Ammon's horn (tissue), 1 donor: ENCODE measurements at places on chromosomes 6 and 20.

DNA sequence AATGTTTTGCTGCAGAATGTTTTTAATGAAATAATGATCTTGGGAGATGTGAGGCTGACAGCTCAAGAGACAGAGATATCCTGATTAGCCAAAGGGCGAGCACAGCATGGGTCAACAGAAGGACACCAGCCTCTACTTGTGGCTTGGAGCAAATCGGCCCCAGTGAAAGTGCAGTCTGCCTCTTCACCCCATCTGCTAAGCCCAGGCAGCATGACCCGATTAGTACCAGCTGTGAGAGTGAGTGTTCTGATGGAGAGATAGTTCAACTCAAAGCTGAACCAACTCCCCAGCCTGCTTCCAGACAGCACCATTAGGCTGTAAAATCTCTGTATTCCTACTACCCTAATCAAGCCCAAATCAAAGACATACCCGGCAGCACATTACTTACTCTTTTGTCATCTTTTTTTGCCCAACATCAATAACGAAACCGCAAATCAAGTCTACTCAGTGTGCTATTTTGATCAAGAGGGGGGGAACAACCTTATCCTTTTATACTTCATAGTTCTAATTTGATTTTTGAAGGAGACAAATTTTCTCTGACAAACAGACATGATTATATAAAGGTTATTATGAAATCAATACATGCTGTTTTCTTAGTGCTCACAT lies 514.1 kb upstream of the NRSN1 start:
- DNase-seq = peak; percentile 23

- no peak for DNase-seq
Observed at GRCh38 chr20:53124075-53124551, 152.0 kb downstream of the TSHZ2 start.

DNA sequence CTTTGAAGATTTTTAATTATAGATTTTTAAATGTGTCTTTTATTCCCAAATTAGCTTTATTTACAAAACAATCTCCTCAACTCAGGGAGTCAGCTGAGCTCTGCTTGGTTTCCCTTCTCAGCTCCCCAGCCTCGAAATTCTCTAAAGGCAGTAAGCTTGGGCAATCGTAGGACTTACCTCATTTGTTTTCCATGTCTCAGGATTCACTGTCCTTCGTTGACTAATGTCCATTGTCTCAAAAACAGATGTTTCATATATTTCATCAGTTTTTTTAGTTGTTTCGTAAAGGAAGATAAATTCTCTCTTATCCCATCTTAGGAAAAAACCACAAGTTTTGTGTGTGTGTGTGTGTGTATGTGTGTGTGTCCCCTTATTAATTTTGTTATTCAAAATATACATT lies 102.2 kb upstream of the ADGRF1 start:
- DNase-seq = no peak

DNA sequence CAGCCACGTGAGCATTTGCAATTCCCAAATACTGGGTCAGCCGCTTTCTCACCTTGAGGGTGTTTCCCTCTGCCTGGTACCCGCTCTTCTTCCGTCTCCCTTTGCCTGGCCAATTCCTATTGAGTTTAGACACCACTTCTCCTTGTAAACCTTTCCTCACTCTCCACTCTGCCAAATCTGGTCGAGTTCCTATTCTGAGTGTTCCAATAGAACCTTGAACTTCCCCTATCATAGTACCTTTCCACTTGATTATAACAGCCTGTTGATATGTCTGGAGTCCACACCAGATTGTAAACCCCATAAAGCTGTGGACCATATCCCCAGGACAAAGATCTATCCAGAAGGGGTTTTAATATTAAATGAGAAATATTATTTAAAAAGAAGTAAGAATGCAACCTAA lies 36.0 kb upstream of the EDN1 start:
- DNase-seq = no peak

DNA sequence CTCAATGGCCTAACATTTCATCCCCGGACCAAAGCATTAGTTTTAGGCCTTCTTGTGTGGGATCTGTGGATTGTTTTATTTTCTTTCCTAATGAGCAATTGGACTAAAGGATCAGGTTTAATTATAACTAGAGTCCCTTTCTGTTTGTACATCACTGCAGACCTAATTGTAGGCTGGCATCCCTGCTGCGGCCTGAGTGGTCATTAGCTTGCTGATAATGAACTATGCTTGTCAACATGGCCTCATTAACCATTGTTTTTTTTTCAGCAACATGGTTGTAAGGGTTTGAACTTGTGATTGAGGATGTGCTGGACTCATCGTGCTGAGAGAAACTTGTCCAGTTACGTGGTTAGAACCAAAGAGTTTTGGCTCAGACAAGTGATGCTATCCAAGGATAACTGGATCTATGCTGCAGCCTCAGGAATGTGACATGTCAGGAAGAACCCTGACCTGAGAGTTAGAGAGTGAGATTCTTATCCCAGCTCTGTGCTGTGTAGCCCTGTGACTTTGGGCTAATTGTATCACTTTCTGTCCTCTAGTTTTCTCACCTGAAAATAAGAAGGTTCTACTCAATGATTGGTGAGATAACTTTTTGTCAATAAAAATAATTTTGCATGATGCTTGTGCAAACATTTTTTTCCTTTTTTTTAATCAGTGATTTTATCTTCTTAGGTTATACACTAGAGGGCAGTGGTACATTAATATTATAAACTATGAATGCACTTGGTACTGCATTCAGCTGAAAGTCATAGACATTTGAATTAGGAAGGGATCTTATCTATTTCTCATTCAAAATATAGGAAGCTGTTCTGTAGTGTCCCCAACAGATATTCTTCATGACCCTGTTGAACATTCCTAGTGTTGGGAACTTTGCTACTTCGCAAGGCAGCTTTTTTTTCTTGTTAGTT lies 140.9 kb downstream of the RNF144B start:
- no peak for DNase-seq

GRCh38 chr6:5012519-5012918 lies 8.7 kb upstream of the RPP40 start:
- DNase-seq = no peak

GRCh38 chr20:52593654-52594053 lies 378.5 kb upstream of the TSHZ2 start:
- no peak for DNase-seq

GRCh38 chr20:37381621-37382471 lies 35.9 kb downstream of the SRC start:
- no peak for DNase-seq

DNA sequence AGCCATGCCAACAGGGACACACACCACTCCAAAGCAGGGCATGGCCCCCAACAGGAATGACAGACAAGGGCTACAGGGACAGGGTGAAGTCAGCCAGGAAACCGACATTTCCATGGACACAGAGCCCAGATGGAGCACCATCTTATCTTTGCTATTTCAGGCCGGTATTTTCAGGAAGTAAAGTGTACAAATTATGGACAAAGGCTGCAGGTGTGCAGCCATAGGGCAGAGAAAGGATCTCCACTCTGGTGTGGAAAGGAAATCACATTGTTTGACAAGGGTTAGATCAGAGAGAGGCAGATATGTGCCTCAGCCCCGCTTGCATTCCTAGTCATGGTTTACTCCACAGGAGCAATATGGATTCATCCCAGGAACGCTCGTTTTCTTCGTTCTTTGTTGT lies 81.7 kb upstream of the SLC22A23 start:
- DNase-seq = no peak

- DNase-seq = no peak
Observed at GRCh38 chr6:126685182-126685581, 345.3 kb downstream of the CENPW start.

DNA sequence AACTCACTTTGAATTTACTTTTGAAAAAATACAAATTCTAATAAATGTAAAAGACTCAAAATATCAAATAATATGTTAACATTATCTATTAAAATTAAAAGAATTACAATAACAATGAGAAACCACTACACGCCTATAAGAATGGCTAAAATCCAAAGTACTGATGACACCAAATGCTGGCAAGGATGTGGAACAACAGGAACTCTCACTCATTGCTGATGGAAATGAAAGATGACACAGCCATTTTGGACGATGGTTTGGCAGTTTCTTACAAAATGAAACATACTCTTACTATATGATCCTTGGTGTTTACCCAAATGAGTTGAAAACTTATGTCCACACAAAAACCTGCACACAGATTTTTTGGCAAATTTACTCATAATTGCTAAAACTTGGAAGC lies 15.6 kb upstream of the STX11 start:
- DNase-seq = no peak

- DNase-seq = no peak
Observed at GRCh38 chr20:34127792-34128191, 15.7 kb upstream of the EIF2S2 start.

- DNase-seq = no peak
Observed at GRCh38 chr6:56497691-56498090, 145.0 kb downstream of the DST start.

GRCh38 chr20:10217721-10218410 lies 764 bp upstream of the SNAP25 start:
- peak; percentile 83 for DNase-seq

GRCh38 chr20:35866418-35867202 lies 87.7 kb downstream of the SCAND1 start:
- DNase-seq = no peak

GRCh38 chr20:4512891-4513550 lies 208.7 kb upstream of the PRND start:
- no peak for DNase-seq

DNA sequence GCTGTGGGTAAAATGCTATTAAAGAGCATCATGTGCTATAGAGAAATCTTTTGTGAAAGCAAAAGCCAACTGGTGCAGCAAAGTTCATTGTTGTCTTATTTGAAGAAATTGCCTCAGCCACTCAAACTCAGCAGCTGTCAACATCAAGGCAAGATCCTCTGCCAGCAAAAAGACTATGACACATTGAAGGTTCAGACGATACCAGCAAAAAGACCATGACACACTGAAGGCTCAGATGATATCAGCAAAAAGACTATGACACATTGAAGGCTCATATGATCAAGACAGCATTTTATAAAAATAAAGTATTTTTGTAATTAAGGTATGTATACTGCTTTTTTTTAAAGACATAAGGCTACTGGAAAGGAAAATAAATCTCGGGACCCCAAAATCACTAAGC lies 118.4 kb upstream of the RUNX2 start:
- DNase-seq = no peak

- DNase-seq = no peak
Observed at GRCh38 chr6:88763160-88763559, 200.3 kb downstream of the RNGTT start.

DNA sequence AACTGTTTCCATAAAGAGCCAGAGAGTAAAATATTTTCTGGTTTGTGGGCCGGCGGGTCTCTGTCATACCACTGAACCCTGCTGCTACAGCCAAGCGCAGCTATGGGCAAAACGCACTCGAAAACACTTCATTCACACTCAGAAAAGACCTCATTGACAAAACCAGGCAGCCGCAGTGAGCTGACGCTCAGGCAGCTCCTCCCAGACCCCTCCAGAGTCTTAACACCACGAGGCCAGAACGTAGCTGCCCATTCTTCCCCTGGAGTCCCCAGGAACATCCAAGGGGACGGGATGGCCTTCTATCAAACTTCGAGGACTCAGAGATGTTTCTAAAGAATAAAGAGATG lies 35.6 kb upstream of the ZBP1 start:
- no peak for DNase-seq

- no peak for DNase-seq
Observed at GRCh38 chr6:66238851-66239250, 531.8 kb upstream of the EYS start.

GRCh38 chr6:110352563-110353262 lies 5.4 kb downstream of the METTL24 start:
- DNase-seq = no peak

GRCh38 chr6:43262780-43263313 lies 19.6 kb downstream of the TTBK1 start:
- DNase-seq = no peak

GRCh38 chr6:130693944-130694343 lies 133.3 kb upstream of the SMLR1 start:
- DNase-seq = no peak

GRCh38 chr6:151054306-151054705 lies 185.5 kb upstream of the AKAP12 start:
- no peak for DNase-seq
